Body of pancreas (tissue), 4 donors: ENCODE measurements at places on chromosomes 7 and 10.
A peak's percentile ranks its signal among the peaks of the same experiment; 100 is the strongest.

DNA sequence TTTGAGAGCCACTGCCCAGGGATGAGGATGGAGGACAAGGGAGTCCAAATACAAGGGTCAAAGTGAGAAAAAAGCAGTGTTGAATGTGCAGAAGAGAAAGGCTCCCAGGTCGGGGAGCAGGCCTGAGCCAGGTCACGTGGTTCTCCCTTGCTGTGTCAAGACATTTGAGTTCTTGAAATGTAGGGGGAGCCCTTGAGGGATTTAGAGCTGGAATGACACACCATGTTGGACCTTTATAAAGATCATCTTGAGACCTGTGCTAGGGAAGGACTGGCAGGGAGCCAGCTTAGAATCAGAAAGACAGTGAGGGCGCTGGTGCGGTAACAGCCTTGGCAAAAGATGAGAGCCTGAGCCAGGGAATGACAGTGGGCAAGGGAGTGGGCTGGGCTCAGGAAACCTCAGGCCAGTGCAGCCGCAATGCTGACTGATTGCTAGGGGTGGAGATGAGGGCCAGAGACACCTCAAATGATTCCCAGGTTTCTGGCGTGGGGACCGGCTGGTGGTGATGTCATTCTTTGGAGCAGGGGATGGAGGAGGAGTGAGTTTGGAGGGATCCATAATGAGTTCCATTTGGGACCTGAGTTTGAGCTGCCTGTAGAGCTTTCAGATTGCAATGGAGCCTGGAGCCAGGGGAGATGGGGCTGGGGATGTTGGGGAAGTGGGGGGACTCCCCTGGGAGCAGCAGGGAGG lies 120.1 kb downstream of the PTPN20 start:
- DNase-seq: no peak

- peak; percentile 2 for DNase-seq
Measured at GRCh38 chr10:132897516-132898381, 44.6 kb downstream of the CFAP46 start.

DNA sequence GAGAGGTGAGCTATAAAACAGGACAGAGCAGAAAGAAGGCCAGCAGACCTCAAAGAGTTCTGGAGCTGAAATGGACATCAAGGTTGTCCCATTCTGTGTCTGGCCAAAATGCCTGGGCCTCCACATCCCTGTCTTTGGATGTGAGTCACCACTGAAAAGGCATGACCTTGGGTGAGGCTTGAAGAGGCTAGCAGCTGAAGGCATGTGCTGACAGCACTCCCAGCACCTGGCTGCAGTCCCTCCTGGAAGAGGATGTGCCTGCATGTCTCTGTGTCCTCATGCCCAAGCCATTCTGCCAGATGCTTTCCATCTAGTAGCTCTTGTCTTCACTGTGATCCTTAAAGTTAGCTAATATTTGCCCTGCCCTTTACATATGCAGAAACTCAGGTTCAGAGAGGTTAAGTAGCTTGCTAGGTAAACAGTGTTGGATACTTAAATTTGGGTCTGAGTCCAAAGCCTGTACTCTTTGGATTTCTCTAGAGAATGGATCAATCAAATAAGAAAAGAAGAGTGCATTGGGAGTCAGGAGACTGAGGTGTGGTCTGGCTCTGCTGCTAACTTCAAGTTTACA lies 35.8 kb downstream of the HECW1 start:
- DNase-seq: no peak

DNA sequence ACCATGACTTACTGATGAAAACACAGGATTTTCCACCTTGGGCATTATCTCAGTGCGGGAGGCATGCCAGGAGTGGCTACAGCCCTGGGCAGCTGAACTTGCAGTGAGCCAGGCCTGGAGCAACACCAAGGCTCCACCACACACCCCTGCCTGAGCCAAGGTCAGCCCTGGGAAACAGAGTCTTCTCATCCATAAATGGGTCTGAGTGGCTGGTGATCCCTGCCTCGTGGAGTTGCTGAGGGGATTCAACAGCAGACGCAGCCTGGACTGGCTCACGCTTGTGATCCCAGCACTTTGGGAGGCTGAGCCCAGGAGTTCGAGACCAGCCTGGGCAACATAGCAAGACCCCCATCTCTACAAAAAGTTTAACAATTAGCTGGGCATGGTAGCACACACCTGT lies 32.2 kb downstream of the SPOCK2 start:
- DNase-seq: peak; percentile 90

GRCh38 chr7:37018954-37019353 lies 294.7 kb upstream of the AOAH start:
- DNase-seq: no peak

DNA sequence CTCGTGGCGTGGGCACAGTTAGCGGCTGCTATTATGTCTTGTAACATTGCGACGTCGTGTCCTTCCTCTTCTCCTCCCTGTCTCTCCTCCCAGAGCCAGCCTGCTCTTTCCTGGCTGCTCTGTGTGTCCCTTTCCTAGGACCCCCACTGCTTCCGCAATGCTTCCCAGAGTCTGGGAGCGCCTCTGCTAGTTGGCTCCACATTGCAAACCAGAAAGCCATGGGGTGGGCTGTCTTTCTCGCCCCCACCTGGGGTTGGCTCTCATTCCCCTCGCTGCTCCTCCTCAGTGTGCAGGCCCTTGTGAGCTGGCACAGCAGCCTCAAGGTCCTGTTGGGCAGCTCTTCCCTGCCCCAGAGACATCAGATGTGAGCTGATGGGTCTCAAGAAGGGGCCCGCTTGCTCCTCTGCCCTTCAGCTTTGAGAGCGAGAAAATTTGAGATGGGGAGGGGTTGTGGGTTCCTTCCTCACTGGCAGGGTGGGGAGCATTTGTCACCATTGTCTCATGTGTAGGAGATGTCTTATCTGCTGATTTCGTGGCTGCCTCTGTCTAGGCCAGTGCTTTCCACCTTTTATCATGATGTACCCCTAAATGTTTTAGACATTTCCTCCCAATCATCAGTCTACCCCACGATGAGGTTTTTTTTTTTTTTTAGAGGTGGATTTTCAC lies 3.3 kb downstream of the ADAMTS14 start:
- DNase-seq: no peak

- no peak for DNase-seq
Measured at GRCh38 chr10:110077436-110078130, 69.8 kb downstream of the ADD3 start.

DNA sequence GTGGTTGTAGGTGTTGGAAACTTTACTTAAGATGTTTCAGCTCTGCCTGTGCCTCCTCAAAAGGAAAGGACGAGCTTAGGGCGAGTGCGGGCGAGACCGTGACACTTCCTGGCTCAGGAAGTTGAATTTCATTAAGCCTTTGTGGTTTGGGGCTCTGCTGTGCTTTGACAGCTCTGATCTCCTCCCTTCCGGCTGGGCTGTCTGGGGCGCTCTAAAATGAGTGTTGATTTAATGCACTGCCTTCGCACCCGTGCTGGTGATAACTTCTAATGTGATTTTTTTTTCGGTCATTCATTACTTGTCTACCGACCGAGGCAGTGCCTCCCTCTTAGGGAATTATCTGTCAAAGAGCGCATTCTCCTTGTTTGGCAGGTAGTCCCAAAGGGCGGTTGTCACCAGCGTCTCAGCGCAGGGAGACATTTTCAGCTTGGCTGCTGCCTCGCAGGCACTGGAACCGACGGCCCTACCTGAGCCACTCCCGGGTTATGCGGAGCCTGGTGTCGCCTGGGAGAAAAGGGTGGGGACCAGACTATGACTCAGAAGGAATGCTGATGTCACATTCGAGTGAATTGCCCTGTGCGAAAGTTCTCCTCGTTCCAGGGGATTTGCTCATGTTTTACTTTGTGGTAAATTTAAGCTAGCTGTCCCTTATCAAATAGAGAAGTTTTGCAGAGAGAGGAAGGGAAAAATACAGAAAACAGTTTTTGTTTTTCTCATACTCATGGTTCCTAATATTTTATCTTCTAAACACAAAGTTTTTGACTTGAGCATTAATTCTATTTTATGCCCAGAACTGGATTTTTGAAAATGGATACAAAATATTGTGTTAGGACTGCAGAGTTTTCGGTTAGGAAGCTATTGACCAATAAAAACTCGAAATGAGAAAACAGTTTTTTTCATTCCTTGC lies 920 bp downstream of the TES start:
- DNase-seq: peak; percentile 89

DNA sequence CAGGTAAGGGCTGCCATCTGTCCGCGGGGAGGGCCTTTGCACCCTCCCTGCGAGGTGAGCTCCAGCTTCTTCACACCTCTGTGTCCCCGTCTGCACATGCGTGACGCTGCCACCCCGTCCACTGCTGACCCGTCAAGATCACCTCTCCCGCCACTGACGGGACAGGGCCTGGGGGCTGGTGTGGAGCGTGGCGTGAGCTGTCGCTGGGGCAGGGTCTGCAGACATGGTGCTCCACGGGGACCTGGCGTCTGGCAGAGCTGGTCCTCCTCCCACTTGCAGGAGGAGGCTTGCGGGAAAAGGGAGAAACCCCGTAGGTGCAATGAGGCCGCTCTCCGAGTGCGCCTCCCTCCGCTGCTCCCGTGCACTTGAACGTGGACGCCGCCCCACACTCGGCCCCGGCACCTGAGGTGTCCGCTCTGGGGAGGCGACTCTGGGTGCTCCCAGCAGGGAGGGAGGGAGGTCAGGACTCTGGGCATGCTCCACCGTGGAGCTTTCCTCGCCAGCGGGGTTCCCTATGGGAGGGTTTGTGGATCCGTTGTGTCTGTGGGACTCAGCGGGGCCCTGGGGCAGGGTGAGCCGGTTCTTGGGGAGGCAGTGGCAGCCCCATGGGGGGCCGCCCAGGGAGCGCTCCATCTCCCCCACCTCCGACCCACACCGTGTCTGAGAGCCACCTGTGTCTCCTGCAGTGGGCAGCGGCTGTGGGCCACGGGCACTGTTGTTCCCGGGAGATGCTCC lies 17.6 kb upstream of the DPYSL4 start:
- DNase-seq: no peak

GRCh38 chr10:93874309-93875031 lies 19.3 kb upstream of the SLC35G1 start:
- no peak for DNase-seq

- DNase-seq: peak; percentile 57
Measured at GRCh38 chr10:9868499-9868898, 1149.2 kb upstream of the CELF2 start.

DNA sequence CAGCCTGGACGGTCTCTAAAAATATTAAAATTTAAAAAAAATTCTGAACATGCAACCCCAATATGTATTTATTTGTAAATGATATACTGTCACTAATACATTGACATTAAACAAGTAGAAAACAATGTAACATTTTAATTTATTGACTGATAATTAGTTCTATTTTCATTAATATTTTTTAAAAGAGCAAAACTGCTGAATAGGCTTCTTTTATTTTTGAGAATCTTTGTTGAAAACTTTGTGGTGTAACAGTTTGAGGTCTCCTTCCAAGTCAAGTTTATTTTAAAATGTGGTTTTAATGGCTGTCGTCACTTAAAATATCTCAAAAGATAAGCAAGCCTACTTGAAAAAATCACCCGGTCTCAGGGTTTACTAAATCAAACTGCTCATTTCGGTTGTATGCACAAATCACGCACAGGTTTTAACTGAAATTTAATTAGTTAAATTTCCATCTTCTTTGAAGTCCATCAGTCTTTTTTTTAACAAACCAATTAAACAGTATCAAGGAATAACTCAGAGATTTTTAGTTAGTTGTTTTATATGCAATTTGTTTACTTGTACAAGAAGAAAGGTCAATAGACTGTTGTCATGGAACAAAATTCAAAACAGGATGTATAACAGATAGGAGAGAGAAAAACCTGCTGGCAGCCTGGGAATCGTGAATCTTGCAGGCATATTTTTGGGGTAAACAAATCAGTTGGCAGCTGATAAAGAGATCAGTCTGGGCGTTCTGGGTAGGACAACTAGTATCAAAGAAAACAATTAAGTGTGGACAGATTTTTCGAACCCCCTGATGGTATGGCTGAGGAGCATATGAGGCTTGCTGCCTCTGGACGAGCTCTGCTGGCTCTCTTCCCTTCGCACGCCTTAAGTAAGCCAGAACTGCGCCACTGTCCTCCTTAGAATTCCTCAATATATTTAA lies 9.7 kb upstream of the EDRF1 start:
- no peak for DNase-seq

- DNase-seq: peak; percentile 59
Measured at GRCh38 chr7:101743241-101743994, 74.0 kb upstream of the CUX1 start.

DNA sequence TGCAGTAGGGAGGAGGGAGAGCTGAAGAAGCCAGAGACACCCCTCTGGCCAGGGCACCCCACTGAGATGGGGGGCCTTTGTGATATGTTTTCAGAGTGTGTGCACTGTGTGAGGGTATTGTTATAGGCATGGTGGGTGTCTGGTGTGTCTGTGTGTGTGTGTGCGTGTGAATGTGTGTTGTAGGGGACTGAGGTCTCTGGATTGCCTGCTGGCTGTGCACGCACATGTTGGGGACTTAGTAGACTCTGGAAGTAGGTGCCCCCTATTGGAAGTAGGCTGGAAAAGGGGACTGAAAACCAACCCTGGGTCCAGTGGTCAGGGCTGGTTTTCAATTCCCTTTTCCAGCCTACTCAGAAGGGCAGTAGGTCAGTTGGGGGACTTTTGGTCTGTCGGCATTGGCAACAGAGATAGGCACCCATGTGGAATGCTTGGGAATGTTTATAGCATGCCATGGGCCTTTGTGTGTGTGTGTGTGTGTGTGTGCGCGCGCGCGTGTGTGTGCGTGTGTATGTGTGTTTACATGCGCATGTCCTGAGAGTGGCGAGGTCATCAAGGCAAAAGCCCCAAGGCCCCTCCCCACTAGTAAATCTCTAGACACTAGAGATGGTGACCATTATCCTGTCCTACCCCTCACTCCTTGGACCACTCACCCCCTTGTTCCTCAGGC lies 78.8 kb downstream of the HIF1AN start:
- DNase-seq: no peak

- DNase-seq: no peak
Measured at GRCh38 chr7:157981778-157982177, 605.8 kb downstream of the PTPRN2 start.

DNA sequence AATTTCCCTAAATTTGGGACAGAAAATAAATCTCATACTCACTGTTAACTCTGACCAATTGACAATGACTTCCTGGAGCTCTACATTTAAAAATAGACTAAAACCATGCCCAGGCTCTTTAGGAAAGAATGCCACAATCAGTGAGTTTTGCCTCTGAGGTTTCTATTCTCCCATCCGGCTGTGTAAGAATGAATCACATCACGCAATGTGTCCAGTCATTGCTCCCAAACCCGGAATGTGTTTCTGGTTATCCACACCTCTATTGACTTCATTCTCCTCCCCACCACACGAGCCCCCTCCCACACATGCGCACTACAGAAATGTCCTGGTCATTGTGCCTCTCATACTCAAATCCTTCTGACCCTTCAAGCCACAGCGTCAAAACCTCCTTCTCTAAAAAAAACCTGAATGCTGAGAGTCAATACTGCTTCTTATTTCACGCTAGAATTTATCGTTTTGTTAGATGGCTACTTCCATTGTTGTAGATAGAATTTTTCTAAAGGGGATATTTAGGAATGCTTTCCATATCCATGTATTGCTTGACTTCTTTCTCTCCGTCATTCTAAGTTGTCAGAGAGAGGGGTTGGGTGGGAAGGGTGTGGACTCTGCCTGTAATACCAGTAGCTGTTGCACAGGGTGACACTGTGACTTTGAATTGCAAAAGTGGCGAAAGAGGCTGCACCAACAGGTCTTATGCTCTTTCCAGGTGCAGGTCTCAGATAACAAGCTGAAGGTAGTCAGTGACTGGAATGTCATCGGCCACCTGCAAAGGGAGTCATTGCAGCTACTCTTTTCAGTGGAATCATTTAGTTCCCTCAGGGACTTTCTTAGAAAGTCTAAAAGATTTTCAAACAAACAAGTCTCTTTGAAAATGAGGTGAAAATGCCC lies 356.6 kb downstream of the PAXIP1 start:
- no peak for DNase-seq

- DNase-seq: no peak
Measured at GRCh38 chr7:158827411-158828132, 1.7 kb downstream of the ESYT2 start.
